Fibroblast of skin of right biceps (primary cell): ENCODE measurements at places on chromosomes 12 and 14.
A peak's percentile ranks its signal among the peaks of the same experiment; 100 is the strongest.

- DNase-seq = no peak
These were observed 81.4 kb downstream of the NTN4 start for GRCh38 chr12:95709152-95709551.

DNA sequence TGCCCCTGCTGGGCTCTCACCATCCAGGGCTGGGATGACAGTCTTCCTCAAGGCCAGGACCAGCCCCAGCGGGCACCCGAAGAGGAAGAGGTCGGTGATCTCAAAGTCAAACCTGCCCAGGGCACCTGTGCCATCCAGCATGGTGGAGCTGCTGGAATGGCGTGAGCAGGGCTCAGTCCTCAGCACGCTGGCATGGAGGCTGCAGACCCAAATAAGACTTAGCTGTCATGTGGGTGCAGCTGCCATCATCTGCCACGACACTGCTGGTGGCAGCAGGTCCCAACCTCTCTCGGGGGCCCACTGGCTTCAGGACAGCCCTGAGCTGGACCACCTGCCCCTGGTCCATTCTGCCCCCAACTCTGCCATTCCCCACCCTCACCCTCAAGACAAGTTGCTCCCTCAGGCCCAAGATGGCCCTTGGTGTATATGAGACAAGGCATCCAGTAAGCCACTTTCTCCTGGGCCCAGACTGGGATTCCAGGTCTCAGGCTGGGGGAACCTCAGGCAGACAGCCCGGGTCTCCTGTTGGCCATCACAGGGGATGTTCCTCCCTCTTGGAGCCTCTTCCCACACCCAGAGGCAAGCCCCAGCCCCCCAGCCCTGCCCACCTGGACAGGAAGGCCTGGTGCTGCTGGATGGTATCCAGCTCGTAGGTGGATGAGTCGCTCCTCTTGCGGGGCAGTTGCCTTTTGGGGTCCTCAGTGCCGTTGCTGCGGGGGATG, 14.5 kb downstream of the ARL6IP4 start:
- no peak for DNase-seq

- DNase-seq = no peak
These were observed 965.1 kb downstream of the DIO2 start for GRCh38 chr14:79246173-79246572.

DNA sequence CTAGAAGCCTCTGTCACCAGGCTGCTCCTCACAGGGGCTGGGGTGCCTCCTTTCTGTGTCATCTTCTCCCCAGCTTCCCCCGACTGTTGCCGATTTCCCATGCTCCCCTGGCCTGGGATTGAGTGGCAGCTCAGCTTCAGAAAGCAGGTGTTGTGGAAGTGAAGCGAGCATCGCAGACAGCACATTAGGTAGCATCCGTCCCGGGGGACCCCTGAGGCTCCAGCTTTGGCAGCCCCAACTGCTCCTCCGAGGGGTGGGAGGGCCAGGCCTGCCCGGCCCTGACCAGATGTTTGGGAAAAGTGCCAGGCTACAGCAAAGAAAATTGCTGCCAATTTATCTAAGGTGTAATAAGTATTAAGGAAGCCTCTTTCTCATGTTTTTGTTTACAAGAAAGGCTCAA, 1045.6 kb downstream of the BCL11B start:
- no peak for DNase-seq

GRCh38 chr14:38731962-38732361, 371.1 kb downstream of the SEC23A start:
- no peak for DNase-seq

DNA sequence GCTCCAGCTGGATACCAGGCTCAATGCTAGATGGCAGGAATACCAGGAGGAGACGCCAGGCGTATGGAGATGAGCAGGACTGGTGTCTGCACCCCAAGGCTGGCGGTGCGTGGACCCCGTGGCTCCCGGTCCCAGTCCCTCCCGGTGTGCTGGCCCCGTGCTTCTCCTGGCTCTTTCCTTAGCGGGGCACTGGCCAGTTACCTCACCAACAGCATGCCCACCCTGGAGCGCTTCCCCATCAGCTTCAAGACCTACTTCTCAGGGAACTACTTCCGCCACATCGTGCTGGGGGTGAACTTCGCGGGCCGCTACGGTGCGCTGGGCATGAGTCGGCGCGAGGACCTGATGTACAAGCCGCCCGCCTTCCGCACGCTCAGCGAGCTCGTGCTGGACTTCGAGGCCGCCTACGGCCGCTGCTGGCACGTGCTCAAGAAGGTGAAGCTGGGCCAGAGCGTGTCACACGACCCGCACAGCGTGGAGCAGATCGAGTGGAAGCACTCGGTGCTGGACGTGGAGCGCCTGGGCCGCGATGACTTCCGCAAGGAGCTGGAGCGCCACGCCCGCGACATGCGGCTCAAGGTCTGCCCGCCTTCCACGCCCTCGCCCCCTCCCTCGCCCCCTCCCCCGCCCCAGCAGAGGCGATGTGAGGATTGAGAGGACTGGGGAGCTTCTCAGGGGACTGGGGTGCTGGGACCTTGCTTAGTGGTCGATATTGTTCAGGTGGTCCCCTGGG, 14.6 kb downstream of the VASH1 start:
- no peak for DNase-seq

- DNase-seq = no peak
These were observed 35.6 kb upstream of the FBRSL1 start for GRCh38 chr12:132454193-132454932.

- DNase-seq = no peak
These were observed 79.8 kb downstream of the CCDC88C start for GRCh38 chr14:91337699-91338335.

DNA sequence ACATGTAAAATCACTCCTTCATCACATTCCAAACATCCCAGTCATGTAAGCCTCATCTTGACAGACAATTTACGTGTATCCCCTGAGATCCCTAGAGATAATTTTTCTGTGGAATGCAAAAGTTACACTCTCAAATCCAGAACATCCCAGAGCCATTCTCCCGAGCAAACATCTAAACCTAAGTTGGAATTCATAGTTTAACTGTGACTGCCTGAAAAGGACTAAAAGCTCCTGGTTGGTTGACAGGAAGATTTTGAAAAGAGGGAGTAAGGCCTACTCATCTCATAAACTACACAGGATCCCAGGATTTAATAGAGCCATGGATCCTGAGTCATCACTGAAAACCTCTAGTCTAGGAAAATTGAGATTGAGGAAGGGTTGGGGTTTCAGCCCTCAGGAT, 123.6 kb downstream of the SCN8A start:
- DNase-seq = peak; percentile 89

DNA sequence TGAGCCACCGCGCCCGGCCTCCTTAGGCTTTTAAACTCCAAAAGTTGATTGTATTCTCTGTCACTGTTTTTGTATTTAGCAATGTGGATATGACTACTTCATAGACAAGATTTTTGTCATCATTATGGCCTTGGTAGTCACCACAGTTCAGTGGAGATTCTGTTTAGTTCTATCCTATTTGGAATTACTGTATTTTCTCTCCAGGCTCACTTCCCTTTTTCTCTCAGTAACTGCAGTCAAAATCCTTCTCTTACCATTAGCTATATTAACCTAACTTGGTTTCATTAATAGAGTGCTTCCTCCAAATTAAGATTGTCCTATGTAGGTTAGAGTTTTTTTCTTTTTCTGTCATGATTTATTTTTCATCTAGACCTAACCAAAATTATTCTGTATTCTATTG, 283.9 kb downstream of the TMTC2 start:
- DNase-seq = no peak

- peak; percentile 21 for DNase-seq
These were observed 34.9 kb downstream of the PPHLN1 start for GRCh38 chr12:42360747-42361403.

DNA sequence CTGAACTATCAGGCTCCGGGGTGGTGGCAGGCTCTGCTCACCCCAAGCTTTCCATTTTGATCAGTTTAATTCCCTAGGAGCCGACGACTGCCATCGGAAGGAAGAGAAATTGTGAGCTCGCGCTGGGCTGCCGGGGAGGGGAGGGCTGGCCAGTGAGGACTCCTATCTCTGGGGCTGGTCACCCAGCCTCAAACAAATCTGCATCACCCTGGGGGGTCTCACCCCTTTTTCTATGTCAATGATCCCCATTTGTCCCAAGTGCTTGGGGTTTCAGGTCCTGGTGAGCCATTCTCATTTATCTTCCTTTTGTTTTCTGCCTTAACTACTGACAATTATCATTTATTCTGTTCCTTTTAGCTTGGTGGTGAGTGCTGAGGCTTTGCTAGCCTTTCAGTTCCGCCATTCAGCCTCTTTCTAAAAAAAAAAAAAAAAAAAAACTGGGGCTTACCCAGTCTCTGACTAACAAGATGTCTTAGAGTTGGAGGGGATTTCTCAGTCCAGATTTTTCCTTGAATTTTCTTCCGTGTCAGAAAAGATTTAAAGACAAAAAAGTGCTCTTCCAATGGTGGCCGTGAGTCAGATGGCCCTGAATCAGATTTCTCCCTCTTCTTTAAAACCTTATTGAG, 22.8 kb upstream of the USP44 start:
- DNase-seq = no peak

- peak; percentile 55 for DNase-seq
These were observed 125.4 kb downstream of the DYRK2 start for GRCh38 chr12:67773896-67774295.

DNA sequence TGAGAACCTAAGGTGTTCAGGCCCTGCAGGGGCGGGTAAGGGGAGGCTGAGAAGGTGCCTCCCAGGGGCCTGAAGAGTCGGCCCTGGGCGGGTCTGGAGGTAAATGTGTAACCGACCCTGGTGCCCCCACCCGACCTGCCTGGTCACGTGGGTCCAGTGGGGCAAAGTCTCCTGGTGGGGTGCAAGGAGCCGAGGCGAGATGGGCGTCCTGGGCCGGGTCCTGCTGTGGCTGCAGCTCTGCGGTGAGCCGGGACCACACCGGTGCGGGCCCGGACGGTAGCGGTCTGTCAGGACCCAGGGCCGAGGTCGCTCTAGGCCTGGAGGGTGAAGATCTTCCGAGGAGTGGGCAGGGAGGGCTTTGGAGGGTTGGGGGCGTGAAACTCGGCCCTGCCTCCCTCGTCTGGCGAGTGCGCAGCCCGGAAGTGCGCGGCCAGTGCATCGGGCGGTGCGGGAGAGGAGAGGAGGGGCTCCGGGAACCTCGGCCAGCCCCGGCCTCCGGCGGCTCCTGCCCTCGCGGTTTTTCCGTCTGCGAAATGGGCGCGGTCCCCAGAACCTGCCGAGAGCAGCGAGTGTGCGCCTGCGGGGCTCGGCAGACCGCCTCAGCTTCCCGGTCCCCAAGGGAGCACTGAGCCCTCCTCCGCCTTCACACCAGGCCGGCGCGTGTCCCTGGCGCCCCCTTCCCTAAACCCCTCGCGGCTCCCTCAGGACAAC, at the start of gene AMN:
TSS of gene AMN (plus strand) at position 174 of the 711 bp plus-strand sequence. CDS start at position 200, 26 bp downstream.
- no peak for DNase-seq

GRCh38 chr12:103571286-103571685, 15.8 kb upstream of the STAB2 start:
- DNase-seq = no peak

DNA sequence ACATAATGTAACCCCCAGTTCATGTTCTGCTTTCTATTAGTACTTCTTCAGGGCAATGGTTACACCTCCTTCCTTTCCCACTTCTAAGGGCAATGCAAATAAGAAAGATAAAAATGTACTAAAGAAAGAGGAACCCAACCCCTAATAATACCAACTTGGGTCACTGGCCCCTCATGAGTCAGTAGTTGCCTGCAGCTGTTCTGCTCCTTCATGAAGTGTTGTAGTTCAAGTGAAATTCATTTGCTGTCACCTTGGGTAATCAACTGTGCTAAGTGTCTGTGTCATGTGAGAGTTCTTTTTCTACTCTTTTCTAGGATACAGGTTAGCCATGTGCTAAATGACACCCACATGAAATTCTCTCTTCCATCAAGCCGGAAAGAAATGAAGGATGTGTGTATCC, 91.8 kb downstream of the PLXNC1 start:
- DNase-seq = no peak

GRCh38 chr12:127278351-127278750, 988.6 kb upstream of the TMEM132C start:
- DNase-seq = no peak

DNA sequence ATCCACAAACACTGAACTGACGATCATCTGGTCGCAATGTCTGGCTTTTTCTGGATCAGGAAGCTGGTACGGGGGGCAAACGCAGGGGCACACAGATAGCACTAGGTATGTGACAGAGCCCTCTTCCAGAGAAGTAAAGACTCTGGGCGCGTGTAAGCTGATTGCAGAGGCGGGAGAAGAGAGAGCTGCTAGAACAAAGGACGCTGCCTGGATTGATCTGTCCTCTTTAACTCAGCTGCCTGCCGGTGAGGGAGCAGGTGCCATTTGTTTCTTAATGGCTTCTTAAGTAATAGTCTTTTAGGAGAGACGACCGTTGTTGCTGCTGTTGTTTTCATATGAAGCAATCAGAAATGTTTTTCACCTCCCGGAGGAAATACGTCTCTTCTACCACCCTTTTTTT, 77.3 kb downstream of the GLT1D1 start:
- DNase-seq = no peak

DNA sequence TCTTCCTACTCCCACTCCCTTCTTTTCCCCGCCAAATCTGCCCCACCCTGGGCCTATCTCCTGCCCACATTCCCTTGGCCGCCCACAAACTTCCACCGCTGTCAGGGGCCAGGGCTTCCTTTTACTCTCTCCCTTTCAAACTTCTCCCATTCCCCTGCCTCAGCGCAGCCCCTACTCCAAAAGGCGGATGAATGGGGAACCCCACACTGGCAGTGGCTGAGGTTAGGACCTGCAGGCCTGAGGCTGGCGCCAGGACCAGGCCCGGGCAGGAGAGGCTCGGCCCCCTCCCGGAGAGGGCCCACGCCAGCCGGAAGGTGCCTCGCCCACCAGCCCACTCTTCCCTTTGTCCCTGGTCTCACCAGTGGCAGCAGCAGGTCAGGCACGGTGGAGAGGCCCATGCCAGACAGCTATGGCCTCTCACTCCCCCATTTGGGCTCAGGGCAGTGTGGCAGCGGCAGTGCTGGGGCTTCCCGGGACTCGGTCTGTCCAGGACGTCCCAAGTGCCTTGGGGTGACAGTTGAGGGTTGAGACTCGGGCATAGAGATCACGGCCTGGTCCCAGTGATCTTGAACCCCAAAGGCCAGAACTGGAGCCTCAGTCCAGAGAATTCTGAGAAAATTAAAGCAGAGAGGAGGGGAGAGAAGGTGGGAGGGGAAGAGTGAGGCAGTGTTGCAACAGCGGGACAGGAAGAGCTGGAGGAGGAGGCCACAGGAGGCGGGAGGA, at the start of gene TNFRSF1A:
TSS of gene TNFRSF1A (minus strand) at position 660 of the 723 bp plus-strand sequence. CDS start at position 398, 262 bp downstream.
- DNase-seq = peak; percentile 83

DNA sequence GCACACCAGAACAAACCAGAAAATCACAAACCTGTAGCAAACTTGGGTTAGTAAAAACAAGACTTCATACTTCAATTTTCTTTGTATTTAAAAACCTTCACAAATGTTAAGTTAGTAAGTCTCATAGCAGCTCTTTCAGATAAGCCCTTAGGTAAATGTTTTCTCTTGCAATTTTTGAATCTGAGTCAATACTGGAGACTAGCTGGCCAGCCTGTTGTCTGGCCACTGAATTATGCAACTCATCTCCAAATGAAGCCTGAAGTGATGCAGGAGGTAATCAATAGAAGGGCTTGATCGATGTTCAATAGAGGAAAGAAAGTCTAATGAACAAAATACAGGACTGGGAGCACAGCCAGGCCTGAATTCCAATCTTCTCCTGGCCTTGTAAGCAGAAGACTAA, 465.2 kb downstream of the LRIG3 start:
- peak; percentile 21 for DNase-seq

GRCh38 chr14:91116913-91117588, 3.2 kb downstream of the DGLUCY start:
- DNase-seq = no peak
